ENCODE measurements at places on chromosomes 4 and X.

DNA sequence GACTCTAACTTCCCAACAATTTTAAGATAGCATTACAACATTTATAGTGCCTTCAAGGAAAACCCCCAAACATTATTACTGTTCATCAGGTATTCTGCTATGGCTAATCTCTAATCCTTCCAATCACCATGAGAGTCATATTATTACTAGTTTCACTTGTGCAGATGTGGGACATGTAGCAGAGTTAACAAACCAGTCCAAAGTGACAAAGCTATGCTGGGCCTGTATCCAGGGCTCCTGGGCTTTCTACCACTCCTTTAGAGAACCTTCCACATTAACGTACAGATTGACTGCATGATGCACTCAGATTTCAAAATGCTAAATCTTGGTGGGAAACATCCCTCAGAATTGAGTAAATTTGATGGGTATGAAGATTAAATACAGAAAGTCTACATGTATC lies 16.4 kb downstream of the CASP3 start:
- no peak for DNase-seq

DNA sequence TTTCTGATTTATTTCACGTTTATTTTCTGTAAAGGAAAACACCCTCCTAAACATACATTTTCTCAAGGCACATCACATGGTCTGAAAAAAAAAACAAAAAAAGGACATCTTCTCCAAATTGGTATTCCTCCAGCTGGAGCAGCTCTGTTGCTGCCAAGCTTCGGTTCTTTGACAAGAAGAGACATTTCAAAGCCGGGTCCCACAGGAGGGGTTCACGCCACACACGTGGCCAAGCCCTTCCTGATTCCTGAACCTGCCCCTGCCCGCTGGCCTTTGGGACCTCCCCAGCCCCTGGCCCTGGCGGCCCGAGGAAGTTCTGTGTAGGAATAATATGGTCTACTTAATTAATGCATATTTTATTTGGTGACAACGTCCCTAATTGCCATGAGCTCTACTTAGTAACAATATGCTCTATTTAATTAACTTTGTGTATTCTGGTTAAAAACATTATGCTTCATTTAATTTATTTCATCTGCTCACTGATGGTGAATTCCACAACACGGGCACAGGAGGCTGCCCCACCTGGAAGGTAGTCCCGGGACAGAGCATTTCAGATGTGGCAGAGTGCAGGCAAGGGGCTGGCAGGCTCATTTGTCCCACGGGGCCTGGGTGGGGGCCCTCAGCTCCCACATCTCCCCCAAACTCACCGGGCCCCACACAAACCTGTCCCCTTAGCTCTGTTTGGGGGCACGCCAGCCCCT lies 5.4 kb upstream of the RGS12 start:
- no peak for DNase-seq

GRCh38 chr4:22661443-22661842 lies 31.3 kb upstream of the GBA3 start:
- no peak for DNase-seq

DNA sequence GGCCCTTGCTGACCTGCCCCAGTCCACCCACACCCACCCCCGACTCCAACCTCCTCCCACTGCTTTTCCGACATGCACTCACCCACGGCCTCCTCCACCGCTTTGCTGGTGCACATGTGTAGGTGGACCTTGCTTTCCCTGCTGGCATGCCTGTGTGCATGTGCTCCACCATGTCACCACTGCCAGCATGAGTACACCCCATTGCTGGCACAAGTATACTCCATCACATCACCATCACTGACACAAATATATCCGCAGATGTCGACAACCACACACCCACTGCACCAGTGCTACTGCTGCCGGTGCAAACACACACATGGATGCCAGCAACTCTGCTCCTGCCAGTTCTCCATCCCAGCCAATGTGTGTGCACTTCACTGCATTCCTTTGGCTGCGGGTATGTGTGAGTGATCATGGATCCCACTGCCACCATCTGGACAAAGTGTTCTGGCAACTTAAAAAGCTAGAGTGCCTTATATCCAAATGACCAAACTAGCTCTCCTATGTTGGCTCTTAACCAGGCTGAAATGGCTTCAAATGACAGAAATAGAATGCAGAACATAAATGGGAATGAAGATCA lies 1072.3 kb downstream of the RAPGEF2 start:
- DNase-seq, result no peak

- DNase-seq, result peak; percentile 28
Observed at GRCh38 chr4:48268956-48269860, at the start of gene TEC. Gene TEC, minus strand, starts transcription at chr4:48269838. Its CDS starts 41,224 bp downstream, at chr4:48228614.

Measured in NCI-H510A treated with DMSO at 0.1 percent for 48 hours (cell line).